ENCODE measurements at places on chromosomes 16 and 17.

DNA sequence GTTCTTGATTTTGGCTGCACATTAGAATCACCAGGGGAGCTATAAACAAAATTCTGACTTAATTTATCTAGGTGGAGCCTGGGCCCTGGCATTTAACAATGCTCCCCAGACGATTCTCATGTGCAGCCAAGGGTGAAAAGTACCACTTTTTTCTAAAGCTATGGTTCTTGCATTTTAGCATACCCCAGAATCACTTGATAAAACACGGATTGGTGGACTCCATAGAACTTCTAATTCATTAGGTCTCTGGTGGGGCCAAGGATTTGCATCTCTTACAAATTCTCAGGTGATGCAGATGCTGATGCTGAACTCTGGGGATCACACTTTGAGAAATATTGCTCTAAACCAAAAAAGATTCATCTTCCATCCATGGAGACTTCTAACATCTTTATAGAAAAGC is 74.5 kb downstream of the RPGRIP1L start:
- DNase-seq: no peak

GRCh38 chr17:4480929-4481898 is 17.5 kb upstream of the SPNS2 start:
- peak; percentile 80 for DNase-seq

DNA sequence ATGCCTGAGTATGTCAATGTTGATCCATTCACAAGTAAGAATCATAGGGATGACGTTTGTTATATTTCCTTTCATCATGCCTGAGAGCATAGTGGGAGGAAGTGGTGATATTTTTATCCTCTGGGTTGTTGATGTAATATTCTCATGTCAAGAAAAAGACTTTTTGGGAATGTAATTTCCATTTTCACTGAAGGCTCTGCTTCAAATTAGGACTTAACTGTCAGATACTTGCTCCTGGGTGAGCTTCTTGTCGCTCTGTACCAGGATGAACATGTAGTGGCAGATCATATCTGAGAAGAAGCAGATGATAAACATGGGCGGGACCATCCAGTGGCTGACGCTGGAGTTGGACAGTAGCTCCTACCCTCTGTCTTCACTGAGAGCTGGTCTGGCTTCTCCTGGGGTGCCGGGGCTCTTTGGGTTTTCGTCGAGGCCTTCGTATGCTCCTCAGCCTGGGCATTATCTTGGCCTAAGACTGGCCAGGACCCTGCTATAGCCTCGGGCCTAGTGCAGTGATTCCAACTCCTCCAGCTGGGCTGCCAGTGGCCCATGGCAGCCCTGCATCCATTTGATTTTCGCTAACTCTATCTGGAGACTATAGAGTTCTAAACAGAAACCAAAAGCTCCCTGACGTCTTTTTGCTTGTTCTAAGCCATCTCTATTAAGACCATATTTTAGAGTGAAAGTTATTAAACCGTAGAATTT is 19.7 kb downstream of the CYB5B start:
- no peak for DNase-seq

DNA sequence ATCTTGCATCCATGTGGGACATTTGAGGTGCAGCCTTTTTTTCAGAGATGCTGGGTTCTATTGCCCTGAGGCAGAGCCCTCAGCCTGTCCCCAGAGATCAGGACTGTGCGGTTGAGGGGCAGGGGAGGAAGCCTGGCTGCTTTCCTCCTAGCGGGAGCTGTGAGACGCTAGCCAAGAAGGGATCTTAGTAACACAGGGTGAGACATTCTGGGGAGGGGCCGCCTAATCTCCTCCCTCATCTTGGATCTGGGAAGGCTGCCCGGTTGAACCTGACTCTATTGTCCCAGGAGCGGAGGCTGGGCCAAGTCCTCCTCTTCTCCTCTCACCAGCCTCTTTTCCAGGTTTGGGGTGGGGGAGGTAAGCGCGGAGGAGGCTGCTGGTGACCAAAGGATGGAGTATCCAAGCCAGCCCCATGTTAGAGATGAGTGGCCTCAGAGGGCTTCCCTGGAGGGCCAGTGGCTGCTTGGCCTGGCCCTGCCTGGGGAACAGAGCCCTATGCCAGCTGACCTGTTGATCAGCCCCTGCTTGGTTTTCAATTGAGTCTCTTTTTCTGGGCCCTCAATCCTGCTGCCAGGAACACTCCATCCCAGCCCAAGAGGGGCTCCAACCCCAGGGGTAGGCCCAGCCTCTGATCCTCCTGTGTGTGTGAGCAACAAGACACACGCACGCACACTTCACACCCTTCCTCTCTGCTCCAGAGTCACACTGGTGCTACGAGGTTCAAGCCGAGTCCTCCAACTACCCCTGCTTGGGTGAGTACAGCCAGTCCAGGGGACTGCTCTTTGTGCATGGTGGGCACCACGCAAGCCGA is 5.0 kb downstream of the CA4 start:
- no peak for DNase-seq

GRCh38 chr17:35254107-35254773 is 11.4 kb downstream of the SLFN5 start:
- no peak for DNase-seq

DNA sequence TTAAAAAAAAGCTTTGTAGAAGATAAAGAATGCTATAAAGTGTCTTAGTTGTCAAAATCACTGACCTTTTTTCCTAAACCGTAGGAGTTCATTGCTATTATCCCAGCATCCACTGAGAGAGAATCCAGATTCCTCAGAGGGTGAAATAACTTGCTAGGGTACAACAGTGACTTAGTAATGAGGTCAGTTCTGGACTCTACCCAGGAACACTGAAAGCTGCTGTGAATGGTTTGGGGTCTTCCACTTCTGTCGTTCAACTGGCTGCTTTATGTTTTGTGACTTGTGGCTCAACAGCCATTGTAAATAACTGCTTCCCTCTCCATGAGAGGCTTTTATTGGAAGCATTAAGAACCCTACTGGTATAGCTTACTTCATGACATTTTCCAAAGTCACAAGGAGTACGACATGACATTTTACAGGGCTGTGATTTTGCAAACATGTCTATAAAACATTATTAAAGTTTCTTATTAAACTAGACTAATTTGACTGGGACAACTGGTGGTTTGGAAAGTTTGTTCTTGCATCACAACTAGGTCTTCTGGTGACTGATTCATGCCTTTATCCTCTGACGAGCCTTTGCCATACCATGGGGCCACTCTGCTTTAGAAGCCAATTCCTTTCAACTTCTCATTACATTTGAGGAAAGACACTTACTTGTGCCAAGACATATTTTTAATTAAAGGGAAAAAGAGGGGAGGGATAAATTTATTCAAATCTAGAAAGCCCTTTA is 92.2 kb upstream of the CDH11 start:
- no peak for DNase-seq

- DNase-seq: no peak
Observed at GRCh38 chr16:75088216-75088615, 28.4 kb downstream of the LDHD start.

DNA sequence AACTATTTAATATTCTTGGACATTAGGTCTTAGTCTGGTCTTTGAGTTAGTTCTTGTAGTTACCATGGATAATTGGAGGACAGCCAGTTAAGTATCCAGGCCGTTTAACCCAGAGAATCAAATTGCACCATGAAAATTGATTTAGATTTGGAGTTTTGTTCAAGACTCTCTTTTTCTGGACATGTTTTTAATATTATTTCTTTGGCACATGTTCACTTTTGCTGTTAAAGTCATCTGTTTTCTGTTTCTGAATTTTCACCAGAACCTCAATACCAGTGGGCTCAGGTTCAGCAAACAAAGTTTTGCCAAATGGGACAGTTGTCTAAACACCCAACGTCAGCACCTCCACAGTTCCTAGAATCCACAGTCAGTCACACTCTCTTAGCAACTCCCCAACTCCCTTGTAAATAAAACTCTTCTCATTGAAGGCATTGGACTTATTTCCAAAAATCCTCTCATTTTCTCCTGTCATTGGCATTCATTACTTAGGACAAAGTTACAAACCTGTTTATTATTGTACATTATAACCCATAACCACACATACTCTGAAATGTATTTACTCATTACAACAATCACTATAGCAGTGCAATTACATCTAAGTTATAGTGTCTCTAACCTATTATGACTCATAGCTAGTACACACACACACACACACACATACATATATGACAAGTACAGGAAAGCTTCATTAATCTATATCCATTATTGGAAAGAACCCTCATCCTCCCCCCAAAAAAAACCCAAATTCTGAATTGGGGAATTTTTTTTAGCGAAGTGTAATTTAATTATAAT is 33.5 kb upstream of the DNAH9 start:
- no peak for DNase-seq

- DNase-seq: no peak
Observed at GRCh38 chr16:85660843-85661739, 27.7 kb downstream of the GINS2 start.

DNA sequence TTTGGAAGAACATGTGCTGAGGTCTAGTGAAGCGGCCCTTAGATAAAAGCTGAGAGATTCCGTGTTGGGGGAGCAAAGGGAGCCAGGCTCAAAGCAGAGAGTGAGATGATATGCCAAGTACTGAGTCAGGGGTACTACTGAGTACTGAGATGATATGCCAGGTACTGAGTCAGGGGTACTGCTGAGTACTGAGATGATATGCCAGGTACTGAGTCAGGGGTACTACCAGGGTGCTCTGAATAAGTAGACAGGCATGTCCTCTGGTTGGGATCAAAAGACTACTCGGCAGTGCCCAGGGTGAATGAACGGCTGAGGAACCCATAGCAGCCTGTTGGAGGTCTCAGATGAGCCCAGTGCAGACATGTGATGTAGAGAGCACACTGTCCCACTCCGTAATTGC is 239.0 kb downstream of the SOX9 start:
- DNase-seq: no peak

GRCh38 chr17:72510351-72511016 is 389.7 kb downstream of the SOX9 start:
- no peak for DNase-seq

- peak; percentile 70 for DNase-seq
Observed at GRCh38 chr17:42886283-42887176, 14.1 kb upstream of the G6PC1 start.

Data from KBM-7 (cell line).